ENCODE measurements at places on chromosomes 4 and X. TPM values are rescaled to one million over a fixed set of nuclear protein-coding genes. Genes with fewer than 3 reads are reported as not detected.
A peak's percentile ranks its signal among the peaks of the same experiment; 100 is the strongest.

GRCh38 chr4:14952352-14952751, 49.9 kb upstream of the CPEB2 start:
- DNase-seq: no peak

Gene CDS1
- not detected for total RNA-seq

GRCh38 chr4:122576261-122577188, 44.3 kb downstream of the IL21 start:
- DNase-seq: no peak

Gene EDA
- 5.9 TPM for total RNA-seq

DNA sequence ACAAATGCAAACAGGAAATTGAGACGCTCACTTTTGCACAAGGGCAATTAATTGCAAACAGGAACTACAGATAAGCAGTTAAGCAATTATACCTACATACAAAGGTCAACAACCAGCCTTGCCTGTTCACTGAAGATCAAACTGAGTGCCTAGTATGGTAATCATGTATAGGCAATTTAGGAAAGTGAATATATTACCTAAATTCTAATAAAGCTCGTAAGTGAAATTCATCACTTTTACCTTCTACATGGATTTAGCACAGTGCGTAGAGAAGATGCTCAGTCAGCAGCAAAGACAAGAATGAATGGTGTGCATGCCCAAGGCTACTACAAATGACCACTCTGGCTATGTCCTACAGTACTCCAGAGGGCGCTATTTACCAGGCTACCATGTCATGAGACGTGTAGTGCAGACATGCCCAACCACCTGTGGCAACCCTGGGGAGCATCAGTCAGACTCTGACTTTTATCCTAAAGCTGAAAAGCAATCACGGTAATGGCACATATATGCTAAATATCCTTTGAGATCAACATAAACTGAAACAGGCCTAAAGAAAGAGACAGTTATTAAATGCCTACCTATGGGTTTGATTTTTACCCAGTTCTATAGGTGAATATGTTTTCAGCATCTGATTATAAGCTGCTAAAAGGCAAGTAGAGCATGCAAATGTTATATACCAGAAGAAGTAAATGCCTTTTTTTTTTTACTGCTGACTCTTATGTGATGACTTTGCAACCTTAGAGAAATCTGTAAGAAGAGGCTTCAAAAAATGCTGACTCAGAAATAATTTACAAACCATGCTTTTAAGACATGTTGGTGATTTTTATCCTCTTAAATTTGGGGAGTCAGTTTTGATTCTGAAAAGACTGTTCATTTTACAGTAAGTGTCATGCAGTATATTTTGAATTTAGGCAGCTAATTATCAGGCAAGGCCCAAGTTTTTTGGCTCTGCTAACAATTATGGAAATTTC, 178.0 kb downstream of the PPP3CA start:
- no peak for DNase-seq

DNA sequence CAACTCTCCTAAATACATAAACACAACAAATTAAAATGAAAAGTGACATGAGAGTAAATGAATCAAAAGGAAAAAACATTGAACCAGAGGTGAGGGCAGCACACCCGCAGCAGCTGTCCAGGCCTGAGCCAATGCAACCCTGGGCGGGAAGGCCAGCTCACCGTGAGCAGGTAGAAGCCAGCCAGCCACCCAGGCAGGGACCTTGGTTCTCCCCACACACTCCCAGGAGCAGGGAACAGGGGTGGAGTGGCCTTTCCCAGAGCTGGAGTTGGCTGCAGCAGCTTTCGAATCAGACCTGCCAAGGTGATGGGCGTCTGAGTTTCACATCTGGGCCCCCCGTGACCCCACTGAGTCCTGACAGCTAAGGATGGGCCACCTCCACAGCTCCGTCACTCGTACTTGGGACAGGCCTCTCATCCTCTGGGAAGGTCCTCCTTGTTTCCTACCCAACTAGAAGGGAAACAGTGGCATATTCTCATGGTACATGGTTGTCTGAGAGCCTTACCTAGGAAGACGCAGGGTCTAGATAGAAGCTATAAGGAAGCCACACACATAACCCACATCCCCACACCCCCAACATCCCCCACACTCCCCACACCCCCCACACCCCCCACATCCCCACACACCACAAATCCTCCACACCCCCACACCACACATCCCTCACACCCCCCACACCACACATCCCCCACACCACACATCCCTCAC, 172.2 kb downstream of the DCLK2 start:
- no peak for DNase-seq

- no peak for DNase-seq
Measured at GRCh38 chr4:3709061-3709845, 56.9 kb upstream of the ADRA2C start.

Gene GAGE12D
- not detected for total RNA-seq

DNA sequence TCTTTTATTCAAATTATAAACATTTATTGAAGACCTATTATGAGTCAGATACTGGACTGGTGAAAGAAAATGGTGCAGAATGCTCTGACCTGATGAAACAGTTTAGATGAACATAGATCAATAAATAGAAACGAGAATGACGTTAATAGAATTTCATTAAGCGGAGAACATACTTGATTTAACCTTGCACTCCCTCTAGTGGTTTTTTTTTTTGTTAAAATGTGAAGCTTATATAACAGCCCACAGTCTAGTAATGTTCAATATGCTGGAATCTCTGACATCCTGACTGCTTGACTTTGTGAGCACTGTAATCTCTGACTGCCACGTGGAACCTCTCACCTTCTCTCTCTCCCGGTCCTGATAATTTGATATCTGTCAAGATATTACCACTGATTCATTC, 32.3 kb downstream of the HDAC8 start:
- no peak for DNase-seq

Gene LANCL3
- 0.75 TPM for total RNA-seq

DNA sequence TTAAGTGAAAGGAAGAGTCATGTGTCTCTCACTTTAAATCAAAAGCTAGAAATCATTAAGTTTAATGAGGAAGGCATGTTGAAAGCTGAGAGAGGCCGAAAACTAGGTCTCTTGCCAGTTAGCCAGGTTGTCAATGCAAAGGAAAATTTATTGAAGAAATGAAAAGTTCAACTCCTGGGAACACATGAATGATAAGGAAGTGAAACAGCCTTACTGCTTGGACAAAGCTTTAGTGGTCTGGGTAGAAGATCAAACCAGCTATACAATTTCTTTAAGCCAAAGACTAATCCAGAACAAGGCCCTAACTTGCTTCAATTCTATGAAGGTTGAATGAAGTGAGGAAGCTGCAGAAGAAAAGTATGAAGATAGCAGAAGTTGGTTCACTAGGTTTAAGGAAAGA, 24.9 kb downstream of the RHOH start:
- DNase-seq: no peak

DNA sequence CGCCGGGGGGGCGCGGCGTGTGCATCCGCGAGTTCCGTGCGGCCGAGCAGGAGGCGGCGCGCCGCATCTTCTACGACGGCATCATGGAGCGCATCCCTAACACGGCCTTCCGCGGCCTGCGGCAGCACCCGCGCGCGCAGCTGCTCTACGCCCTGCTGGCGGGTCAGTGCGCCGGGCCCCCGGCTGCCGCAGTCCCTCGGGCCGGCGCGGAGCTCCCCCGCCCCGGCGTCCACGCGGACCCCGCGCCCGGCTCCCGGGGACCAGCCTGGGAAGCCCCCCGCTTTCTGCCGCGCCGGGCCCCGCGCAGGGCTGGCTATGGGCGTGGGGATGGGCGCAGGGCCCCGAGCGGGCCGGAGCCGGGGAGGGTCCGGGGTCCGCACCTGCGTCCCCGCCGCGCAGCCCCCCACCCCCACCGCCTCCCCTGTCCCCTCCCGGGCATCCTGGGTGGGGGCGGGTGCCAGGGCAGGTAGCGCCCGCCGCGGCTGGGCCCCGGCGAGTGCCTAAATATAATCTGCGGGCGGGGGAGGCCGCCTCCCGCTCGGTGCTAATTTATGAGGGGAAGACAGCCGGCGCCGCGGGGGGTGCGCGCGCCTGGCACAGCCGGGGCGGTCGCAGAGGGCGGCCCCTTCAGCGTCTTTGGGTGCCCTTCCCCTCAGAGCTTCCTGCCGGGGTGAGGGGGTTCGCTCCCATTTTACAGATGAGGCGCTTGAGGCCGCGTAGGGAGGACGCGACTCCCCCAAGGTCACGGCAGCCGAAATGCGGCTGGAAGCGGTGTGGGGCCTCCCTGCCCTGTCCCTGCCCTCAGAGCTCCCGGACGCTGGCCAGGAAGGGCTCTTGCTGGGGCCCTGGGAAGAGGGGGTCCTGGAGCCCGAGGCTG, 837 bp downstream of the NAT8L start:
- no peak for DNase-seq

DNA sequence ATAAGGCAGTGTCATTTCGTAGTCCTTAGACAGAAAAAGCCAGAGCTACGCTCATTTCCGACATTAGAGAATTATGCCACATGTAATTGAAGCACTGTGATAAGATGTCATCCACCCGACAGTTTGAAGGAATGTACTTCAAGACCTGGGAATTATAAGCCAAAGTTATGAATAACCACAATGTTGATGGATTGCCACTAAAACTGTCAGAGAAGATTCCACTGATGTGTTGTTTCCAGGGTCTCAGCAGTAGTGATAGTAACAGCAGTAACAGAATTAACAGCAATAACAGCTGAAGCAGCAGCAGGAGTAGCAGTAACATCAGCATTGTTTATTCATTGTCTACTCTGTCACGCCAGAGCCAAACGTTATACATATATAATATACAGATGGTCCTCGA, 24.7 kb downstream of the RAB33A start:
- no peak for DNase-seq

Gene FAM236B
- not detected for total RNA-seq

DNA sequence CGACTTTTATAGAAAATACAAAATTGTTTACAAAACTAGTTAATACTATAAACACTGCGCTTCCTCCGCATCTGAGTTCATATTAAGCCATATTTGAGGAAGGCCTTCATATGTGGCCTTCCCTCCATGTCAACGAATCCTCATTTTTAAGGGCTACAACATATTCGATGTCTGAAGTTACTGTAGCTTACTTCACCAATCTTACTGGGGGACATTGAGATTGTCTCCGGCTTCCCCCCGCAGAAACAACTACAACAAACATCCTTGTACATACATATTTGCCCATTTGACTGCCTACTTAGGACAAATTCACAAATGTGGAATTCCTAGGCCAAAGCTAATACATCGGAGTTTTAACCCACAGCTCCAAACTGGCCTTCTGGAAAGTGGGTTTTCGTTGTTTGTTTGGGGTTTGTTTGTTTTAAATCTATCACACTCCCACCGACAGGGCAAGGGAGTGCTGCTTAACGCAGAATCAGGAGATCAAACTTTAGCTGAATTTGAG, 581 bp upstream of the FAM114A1 start:
- DNase-seq: no peak

DNA sequence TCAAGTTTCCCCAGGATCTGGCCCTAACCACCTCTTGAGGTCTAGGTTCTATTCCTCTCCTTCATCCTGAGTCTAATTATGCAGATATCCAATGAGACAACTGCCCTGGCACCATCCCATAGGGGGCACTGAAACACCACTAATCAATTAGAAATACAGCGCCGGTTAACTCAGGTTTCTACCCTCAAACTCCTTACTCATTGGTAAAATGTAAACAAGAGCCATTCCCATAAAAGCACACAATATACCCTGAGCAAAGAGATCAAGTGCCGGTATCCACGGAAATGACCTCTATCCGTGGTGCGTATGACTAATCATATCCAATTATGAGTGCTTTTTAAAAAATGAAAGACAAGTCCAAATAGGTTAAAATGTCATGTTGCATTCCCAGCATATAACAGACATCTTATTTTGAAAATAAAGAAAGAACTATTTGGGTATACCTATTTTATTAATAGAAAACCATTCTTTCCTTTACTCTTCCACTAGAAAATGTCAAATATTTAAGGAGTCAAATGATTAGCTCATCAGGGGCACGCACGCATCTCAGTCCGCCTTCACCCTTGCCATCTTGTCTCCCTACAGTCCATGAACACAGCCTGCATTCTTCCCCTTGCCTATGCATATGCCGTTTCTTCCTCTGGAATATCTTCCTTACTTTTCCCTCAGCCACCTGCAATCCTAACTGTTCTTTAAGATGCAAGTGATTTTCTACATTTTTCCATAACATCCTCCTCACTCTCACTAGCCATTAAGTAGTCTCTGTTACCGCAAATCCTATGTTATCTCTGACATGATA, 141.1 kb downstream of the MAML3 start:
- DNase-seq: peak; percentile 78

GRCh38 chr4:151276787-151277562, at the start of gene PRSS48:
PRSS48 (plus strand) TSS chr4:151277161; CDS start chr4:151277173, 12 bp downstream.
- DNase-seq: peak; percentile 78

GRCh38 chr4:106287353-106287969, 28.5 kb downstream of the TBCK start:
- DNase-seq: no peak

GRCh38 chr4:14403132-14403531, 599.1 kb upstream of the CPEB2 start:
- DNase-seq: no peak

- DNase-seq: no peak
Measured at GRCh38 chr4:17170131-17170530, 271.7 kb upstream of the LDB2 start.

Gene CLTRN
- total RNA-seq: 0.94 TPM

DNA sequence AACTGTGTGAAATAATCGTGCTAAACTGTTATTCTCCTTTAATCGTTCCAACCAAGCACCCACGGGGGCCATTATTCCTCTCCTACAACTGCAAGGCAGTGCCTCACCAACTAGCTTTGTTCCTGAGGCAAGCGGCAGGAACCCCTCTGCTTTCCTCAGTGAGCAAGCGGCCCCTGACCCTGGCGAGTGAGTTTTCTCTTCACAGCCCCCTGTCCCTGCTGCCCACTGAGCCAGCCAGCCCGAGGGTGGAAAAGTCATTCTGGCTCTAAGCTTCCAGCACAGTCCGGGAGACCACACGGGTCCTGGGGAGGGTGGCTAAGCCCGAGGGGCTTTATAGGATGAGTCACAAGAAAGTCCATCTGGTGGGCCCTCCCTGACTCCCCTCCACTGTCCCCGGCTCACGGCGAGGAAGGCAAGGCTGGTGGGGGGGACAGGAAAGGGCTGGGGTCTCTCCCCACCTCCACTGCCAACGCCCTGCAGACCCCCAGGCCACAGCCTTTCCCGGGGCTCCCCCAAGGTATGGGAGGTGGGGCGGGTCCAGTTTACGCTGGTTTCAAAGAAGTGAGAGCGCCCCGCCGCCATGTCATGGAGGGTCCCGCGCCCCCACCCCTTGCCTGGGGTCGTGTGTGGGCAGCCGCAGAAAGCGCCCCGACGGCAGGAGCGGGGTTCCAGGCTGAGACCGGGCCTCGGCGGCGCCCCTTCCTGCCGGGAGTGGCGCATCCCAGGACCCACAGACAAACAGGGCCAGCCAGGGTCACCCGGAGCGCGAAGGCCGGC, 45.0 kb downstream of the CPLX1 start:
- DNase-seq: no peak

Gene HMX1
- total RNA-seq: not detected

- no peak for DNase-seq
Measured at GRCh38 chr4:160044693-160045092, 941.8 kb downstream of the RAPGEF2 start.

GRCh38 chrX:22950269-22951266, 49.2 kb upstream of the DDX53 start:
- no peak for DNase-seq

Data from cardiac septum (tissue), 1 donor.